Stimulated activated CD4-positive, alpha-beta T cell treated with anti-CD3 and anti-CD28 coated beads, TNF-alpha, amount 100 ng/mL, for 24 hours (primary cell): ENCODE measurements at places on chromosomes 7 and 10.

DNA sequence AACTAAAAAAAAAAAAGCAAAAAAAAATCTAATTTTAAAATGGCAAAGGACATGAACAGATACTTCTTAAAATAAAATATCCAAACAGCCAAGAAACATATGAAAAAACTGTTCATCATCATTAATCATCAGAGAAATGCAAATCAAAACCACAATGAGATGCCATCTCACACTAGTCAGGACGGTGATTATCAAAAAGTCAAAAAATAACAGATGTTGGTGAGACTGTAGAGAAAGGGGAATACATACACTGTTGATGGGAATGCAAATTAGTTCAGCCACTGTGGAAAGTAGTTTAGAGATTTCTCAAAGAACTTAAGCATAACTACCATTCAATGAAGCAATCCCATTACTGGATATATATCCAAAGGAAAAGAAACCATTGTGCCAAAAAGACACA is 30.2 kb downstream of the COBL start:
- no peak for DNase-seq

DNA sequence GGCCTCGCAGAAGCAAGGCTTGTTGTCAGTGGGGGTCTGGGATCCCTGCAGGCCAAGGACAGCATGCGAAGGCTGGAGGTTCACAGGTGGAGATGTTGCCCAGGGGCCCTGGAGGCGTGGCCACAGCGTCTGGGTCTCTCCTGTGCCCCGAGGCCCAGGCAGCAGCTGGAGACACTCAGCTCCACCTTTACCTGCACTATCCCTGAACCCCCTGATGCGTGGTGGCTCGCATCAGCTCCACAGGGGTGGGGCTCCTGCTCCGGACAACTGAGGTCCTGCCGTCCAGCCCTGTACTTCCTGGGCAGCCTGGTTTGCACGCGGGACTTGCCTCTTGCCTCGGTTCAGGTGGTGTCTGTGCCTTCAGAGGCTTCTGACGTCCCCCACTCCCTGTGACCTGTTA is 54.6 kb upstream of the ZNF32 start:
- DNase-seq: no peak

GRCh38 chr10:110994406-110995086 is 75.1 kb downstream of the SHOC2 start:
- no peak for DNase-seq

DNA sequence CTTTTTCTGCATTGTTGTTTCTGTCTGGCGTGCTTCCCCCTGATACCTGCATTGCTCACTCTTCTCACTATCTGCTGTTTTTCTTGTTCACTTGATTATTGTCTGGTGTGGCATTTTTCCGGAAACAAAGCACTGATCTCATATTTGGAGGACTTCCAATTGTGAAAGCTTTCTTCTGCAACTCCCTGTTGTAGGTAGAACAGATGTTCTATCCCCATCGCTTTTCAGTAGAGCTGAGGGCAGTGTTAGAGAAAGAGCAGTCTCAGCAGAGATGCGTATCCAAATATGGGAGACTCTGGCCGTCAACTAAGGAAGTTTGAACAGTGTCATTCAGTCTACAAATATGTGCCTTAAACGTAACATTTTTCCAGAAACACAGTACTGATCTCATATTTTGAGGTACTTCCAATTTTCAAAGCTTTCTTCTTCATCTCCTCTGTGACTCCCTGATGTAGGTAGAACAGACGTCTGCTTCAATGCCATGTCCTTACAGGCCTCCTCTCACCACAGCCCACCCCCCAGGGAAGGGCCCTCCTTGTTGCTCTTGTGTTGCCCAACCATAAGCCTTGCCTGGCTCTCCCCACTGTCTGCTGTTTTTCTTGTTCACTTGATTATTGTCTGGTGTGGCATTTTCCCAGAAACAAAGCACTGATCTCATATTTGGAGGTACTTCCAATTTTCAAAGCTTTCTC is 27.1 kb upstream of the GJD4 start:
- no peak for DNase-seq

DNA sequence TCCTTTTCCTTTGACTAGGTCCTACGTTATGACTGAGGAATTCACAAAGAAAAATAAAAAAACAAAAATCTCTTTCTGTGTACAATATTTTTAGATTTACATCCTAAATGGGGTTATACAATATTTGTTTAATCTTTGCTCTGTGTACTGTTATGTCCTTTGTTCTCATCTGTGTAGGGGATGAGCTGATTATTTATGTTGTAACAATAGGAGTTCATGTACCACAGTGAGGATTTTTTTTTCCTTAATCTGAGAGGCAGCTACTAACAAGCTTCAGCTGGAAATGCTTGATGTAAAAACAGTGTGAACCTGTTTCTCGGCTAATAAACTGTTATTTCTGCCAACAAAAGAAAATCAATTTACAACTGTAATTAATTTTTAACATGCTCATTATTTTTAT is 58.0 kb downstream of the ORC5 start:
- DNase-seq: no peak

GRCh38 chr10:107747851-107748250 is 583.3 kb upstream of the SORCS1 start:
- no peak for DNase-seq

DNA sequence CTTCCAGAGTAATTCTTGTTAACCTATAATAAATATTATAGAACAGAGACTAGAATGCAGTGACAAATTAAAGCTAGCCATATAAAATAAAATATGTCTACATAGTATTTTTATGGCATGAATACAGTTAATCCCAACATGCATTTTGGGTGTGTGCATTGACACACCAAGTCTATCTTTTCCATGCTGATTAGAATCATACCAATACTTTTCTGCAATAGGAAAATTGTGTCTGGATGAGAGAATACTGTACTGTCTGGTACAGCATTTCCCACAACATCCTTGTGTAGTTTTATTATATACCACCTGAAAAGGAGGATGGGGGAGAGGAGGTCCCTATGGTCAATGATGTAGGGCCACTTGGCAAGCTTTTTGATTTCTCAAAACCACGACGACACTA is 100.3 kb downstream of the ARHGAP21 start:
- DNase-seq: no peak

DNA sequence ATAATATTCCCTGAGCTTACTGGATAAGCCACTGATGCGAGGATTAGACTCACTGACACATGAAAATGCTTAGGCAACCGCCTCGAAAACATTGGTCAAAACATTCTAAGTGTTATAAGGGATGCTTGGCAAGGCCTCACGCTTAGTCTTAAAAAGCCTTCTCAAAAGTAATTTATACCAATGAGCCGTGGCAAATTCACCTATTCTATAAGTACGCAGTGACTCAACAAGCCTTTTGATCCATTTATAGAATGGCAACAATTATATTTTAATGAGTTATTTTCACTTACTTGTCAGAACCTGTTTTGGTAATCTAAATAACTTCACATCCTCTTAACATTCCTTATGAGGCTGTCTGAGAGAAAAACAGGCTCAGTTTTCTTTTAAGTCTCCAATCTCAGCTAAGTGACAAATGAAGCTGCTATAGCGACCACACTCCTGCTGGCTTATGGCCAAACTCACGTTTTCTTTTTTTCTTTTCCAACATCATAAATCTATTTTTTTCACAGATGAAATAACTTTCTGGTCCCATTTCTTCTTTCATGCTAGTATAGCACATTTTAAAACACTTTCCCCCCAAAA is 121.2 kb upstream of the AFAP1L2 start:
- DNase-seq: no peak

- DNase-seq: no peak
Measured at GRCh38 chr7:24427048-24427447, 143.1 kb downstream of the NPY start.

GRCh38 chr10:96276831-96277230 is 5.5 kb upstream of the BLNK start:
- DNase-seq: no peak
